ENCODE measurements at places on chromosomes 12 and 14.
A peak's percentile ranks its signal among the peaks of the same experiment; 100 is the strongest.

- DNase-seq, result peak; percentile 47
Measured at GRCh38 chr14:90850487-90850886, 34.3 kb upstream of the TTC7B start.

DNA sequence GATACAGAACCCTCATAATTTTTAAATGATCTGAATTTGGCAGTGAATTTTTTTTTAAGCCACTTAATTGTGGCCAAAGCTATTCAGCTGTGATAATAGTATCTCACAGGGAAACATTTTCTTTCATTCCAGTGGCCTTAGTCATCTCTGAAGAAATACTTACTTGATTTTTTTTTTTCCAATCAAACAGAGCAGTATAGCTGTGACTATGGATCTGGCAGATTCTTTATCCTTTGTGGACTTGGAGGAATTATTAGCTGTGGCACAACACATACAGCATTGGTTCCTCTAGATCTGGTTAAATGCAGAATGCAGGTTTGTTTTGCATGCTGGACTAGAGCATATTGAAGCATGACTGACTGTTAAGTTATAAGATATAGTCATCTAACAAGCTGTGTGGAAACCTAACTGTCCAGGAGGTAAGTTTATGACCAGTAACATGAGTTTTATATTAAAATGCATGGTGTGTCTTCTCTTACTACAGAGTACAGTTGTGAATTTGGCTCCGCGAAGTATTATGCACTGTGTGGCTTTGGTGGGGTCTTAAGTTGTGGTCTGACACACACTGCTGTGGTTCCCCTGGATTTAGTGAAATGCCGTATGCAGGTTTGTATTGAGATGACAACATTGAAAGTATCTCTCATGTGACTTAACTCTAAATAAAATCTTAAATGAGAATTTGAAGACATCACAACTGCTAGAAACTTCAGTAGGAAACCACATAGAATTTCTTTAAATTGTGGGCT is 1.9 kb downstream of the SLC25A3 start:
- peak; percentile 53 for DNase-seq

- DNase-seq, result no peak
Measured at GRCh38 chr12:15702276-15702675, 86.9 kb downstream of the EPS8 start.

DNA sequence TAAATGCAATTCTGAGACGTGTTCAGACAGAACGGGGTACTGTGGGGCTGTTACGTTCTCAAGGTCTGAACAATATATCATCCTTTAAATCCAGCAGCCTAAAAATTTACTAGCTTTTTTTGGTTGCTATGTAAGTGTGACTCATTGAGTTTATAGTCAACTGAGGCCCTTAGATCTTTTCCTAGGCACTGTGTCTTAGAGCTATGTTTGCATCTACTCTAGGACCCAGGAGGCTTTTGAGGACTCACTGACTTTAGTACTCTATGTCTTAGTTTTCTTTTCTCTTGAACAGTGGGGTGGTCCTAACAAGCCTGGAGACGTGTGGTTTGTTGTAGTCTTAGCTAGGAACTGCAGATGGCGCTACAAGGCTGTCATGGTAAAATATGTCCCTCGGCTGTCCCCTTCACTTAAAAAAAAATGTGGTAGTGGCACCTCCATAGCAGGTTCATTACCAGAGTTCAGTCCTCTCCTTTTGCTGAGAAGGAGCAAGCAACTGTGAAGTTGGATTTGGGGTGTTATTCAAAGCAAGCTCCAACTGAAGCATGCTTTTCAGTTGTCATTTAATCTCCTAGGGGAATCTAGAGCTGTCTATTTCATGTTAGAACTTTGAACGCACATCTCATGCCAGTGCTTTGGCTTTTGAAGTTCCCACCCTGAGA is 8.7 kb upstream of the SPATS2 start:
- peak; percentile 74 for DNase-seq

GRCh38 chr12:131132118-131132892 is 178.6 kb downstream of the ADGRD1 start:
- DNase-seq, result peak; percentile 52

- peak; percentile 85 for DNase-seq
Measured at GRCh38 chr12:8108808-8109398, 14.5 kb upstream of the CLEC4A start.

DNA sequence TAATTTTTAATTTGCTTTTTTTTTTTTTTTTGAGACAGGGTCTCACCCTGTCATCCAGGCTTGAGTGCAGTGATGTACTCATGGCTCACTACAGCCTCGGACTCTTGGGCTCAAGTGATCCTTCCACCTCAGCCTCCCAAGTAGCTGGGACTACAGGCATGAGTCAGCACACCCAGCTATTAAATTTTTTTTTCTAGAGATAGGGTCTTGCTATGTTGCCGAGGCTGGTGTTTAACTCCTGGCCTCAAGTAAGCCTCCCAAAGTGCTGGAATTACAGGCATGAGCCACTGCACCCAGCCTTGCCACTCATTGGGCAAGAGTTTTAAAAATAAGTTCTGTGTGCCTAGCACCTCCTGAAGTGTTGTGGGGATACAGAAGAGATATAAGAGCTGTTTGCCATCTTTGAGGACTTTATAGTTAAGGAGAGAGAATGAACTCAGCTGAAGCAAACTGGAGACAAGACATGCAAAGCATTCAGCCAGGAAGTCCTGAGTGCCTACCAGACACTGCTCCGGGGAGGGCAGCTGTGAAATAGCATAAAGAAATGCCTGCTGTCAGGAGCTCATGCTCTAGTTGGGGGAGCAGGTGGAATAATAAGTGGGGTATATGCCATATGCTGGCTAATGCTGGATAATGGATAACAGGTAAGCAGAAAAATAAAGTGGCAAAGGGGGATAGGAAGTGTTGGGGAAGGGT is 15.0 kb upstream of the EMP1 start:
- no peak for DNase-seq

DNA sequence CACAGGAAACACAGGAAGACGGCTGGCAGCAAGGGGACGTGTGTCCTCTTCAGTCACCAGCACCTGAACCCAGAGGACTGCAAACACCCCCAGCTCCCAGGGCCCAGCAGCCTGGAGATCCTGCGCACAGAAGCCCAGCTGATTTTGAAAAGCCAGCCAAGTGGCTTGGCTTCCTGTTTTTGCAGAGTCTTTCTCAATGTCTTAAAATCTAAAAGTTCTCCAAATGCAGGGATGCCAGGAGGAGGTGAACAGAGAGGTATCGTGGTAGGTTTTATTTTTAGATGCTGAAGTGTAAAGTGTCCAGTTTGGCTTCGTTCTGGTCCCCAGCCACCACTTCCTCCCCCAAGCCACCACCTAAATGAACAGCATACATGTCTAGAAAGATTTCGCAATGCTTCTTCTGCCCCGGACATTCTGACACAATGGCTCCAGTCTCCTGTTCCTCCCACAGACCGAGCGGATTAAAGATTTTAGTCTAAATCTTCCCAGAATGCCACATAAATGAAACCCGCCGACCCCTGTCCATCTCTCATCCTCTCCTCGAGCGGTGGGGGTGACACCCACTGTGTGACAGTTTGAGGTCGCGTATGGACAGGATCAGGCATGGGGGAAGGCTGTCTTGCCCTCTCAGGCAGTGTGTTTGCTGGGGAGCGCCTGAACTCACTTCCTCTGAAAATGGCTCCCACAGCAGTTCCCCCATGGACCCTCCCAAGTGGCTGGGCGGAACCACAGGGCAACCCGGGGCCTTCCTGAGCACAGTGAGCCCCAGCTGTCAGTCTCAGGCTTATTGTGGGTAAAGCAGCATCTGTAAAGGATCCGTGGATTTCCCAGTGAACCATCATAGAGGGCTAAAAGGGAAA is 41.6 kb downstream of the ITPK1 start:
- DNase-seq, result no peak

- DNase-seq, result no peak
Measured at GRCh38 chr12:127412866-127413265, 854.1 kb upstream of the TMEM132C start.

DNA sequence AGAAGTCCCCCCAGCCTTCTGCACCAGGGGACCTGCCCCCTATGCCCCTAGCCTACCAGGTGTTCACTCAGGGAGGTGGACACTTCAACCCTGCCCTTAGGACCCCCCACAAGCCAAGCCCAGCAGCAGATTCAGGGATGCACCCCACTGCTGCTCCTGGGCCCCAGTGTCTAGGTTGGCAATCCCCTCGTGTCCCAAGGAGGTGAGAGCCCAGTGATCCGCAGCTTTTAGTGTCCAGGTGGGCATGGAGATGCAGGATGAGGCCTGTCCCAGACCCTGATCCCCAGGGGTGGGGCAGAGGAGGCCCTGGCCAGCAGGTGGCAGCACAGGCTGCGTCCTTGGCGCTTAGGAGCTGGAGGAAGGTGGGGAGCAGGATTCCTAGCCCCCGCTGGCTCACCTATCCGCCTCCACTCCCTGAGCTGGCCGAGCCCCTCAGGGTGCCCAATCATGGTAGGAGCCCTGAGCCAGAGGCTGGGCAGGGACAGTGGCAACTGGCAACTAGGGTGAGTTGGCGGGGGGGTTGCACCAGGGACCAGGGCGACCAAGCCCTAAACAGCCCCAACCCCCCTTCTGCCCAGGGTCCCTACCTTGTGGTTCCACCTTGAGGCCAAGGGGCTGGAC is 4.1 kb downstream of the CKB start:
- DNase-seq, result no peak

DNA sequence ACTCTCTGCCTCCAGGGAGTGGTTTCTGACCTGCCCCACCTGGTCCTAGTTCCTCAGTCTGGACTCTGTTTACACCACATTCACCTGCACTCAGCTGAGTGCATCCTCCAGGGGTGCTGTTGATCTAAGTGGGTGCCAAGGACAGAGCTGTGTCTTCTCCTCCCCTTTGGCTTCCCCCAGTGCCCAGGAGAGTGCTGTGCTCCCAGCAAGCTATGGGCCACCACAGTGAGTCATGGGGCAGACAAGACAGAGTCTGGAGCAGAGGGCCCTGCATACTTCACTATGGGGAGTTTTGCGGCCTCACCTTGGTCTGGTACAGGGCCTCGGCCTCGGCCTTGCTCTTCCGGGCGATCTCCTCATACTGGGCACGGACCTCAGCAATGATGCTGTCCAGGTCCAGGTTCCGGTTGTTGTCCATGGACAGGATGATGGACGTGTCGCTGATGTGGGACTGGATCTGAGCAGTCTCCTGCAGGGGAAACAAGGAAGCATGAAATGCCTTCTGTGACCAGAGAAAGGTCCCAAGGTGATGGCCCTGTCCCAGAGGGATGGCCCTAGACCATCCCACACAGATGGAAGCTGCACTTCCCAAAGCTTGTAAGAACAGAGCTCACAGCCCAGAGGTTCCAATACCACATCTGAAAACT is 4.9 kb downstream of the KRT73 start:
- no peak for DNase-seq

- DNase-seq, result no peak
Measured at GRCh38 chr14:73953731-73954130, 3.6 kb downstream of the COQ6 start.

DNA sequence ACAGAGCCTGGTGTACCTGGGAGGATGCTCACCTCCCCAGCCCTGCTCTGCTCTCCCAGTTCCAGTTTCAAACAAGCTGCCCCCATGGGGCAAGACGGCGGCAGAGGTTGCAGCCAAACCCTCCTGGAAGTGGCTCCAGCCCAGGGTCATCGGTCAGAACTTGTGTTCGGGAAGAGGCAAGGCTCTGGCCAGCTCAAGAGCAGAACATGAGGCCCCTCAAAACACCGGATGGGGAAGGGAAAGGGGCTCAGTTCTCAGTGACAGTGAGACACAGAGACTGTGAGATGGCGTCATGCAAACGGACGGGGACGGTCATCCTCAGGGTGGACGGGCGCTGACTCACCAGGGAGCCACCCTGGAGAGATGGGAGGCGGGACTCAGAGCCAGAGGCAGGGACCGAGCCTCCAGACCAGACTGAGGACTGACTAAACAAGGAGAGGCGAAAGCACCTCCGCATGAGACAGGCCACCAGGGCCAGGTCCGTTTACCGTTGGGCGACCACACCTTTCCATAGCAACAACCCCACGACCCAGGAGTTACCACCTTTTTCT is 63.9 kb upstream of the GALNT9 start:
- DNase-seq, result no peak

- no peak for DNase-seq
Measured at GRCh38 chr12:112349431-112349830, 32.8 kb downstream of the HECTD4 start.

GRCh38 chr14:95662376-95663186 is 23.6 kb upstream of the TCL1B start:
- peak; percentile 21 for DNase-seq

DNA sequence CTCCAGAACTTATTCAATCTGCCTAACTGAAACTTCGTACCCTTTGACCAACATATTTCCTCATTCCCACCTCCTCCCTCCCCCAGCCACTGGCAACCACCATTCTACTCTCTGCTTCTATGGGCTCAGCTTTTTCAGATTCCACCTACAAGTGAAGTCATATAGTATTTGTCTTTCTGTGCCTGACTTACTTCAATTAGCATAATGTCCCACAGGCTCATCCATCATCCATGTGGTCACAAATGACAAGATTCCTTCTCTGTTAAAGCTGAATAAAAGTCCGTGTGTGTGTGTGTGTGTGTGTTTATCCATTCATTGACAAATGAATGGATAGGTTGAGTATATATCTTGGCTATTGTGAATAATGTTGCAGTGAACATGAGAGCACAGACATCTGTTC is 1.3 kb upstream of the C14orf39 start:
- DNase-seq, result no peak

- DNase-seq, result no peak
Measured at GRCh38 chr12:80581783-80582182, 125.7 kb upstream of the MYF6 start.

DNA sequence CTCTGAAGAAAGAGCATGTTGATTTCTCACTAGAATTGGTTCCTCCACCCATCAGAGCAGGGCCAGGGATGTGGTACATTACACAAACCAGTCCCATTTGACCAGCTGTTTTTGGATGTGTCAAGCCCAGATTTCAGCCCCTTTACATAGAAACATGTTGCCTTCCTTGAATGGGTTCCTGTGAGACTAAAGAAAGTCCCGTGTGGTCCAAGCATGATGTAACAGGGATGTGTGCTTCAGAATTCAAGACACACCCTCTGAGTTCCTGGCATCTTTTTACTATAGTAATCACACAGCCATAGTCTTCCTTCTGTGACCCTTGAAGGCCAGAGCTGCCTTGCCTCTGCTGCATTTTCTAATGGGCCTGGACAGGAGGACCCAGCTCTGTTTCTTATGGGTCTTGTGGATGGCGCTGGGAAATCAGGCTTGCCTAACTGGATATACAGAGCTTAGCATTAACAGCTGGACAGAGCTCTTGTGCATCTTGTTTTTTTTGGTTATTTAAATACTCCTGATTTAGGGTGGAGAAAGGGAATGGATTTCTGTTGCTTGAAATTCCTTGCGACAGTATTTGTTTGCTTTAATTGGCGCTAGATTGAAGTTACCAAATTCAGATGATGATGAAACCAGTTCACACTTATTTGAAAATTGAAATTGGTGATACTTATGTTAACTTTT is 341.0 kb downstream of the ZFP36L1 start:
- DNase-seq, result peak; percentile 90

Measured in muscle of back (tissue), 13 donors.